GM12878 (cell line): ENCODE measurements at places on chromosomes 12 and 14. TPM values are rescaled to one million over a fixed set of nuclear protein-coding genes. Genes with fewer than 3 reads are reported as not detected.

DNA sequence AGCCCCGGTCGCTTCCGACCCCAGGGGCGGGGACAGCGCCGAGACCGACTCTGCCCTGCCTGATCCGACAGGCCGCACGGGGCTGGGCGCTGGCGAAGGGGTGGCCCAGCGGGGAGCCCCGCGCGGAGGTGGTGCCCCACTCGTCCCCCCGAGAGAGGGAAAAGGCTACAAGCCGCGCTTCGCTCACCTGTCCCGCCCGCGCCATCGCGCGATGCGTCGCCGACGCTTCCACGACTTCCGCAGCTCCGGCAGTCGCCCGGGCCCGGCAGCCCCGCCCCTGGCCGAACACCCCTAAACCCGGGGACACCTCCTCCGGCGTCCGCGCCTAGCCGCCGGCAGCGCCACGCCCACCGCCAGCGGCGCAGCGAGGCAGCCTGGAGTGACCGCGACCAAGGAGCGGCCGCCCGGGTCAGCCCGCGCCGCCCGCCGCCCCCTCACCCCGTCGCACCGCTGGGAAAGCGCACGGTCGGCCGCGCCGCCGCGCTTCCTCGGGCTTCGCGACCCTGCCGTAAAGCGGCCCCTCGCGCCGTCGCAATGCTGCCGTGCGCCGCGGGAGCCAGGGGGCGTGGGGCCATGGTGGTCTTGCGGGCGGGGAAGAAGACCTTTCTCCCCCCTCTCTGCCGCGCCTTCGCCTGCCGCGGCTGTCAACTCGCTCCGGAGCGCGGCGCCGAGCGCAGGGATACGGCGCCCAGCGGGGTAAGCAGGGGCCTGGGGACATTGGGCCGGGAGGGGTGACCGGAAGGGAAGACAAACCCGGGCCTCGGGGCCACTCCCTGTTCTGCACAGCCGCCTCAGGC lies at the start of the genes BAG5 and COA8:
Gene BAG5 (minus strand): TSS at position 229 of the 797 bp plus-strand sequence. CDS start 1,493 bp downstream, outside the sequence.
Gene COA8 (plus strand): TSS at position 532 of the 797 bp plus-strand sequence. CDS start 42 bp downstream, at position 574.
- DNase-seq: peak; percentile 35

DNA sequence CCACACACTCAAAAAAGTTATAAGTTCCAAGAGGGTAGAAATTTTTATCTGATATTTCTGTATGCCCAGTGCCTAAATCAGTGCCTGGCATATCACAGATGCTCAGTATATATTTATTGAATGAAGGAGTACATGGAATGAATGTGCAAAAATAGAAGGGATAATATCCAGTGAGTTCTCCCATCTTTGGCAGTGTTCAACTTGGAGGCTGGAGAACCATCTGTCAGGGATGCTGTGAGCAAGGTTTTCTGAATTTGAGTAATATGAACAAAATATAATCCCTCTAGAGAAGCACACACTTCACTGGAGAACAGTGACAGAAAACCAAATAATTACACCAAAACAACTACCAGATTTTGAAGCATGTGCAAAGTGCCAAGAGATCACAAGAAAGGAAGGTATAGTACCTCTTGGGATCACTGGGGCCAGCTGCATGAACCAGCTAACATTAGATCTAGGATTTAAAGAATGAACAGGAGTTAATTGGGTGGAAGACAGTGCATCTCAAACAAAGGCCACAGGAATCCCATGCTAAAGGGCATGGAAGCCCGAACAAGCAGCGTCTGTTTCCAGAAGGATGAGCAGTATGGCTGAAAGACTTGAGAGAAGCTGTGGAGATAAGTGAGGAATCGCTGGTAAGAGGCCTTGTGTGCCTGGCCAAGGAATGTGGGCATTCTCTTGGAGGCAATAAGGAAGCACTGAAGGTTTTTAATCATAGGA lies 11.5 kb downstream of the SLC8A3 start:
- no peak for DNase-seq

Gene EML5
- 0.19 and 0.33 TPM in 2 replicates for total RNA-seq

Gene MANSC4
- 0.21 TPM in 1 of 2 replicates, not detected in the other for total RNA-seq

DNA sequence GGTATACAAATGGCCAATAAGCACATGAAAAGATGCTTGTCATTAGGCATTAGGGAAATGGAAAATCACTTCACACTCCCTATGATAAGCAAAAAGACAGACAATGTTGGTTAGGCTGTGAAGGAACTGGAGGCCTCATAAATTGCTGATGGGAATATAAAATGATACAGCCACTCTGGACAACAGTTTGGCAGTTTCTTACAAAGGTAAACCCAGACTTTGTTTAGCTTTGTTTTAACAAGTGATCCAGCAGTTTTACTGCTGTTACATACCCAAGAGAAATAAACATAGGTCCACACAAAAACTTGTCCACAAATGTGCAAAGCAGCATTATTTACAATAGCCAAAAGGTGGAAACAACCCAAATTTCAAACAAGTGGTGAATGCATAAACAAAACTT lies 5.4 kb downstream of the RPS6KA5 start:
- DNase-seq: no peak

- no peak for DNase-seq
Observed at GRCh38 chr12:94089891-94090290, 58.5 kb upstream of the PLXNC1 start.

GRCh38 chr14:22981090-22981875 lies 1.1 kb downstream of the AJUBA start:
- DNase-seq: no peak

DNA sequence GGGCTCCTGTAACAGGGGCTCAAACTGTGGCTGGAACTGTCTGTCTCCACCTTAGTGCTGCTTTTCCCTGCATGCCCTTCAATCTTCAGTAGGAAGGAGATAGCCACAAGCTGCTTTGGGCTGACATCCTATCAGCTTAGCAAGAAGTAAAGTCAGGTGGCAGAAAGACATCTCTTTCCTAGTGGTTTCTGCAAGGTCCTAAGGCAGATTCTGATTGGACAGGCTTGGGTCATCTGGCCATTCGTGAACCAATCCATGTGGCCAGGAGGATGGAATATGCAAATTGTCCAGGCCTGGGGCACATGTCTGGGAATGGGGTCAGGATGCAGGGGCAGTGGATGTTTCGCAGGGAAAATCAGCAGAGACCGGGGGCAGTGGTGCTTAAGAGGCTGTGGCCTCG lies 5.2 kb downstream of the RITA1 start:
- no peak for DNase-seq

GRCh38 chr14:73576391-73576790 lies 7.4 kb downstream of the ACOT2 start:
- DNase-seq: no peak

Gene IL31
- total RNA-seq: not detected in 2 replicates
